ENCODE measurements at places on chromosomes 6 and 20.
A peak's percentile ranks its signal among the peaks of the same experiment; 100 is the strongest.

DNA sequence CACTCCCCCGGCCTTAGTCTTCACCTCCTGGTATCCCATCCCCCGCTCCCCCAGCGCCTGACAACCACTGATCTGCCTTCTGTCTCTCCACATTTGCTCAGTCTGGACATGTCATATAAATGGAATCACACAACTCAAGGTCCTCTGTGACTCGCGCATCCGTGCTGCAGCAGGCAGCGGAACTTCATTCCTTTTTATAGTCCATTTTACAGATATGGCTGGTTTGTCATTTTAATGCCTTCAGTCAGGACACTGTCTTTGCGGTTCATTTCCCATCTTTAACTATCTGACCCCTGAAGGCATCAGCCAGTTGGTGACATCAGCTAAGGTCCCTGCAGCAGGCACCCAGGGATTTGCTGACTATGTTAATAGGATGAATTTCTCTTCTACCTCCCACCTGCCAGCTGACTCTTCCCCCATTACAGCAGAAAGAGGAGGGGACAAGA lies 125.7 kb downstream of the ZMYND8 start:
- DNase-seq, result no peak

GRCh38 chr20:41513829-41514228 lies 104.3 kb downstream of the CHD6 start:
- no peak for DNase-seq

GRCh38 chr6:166950443-166950821 lies 5.9 kb downstream of the RNASET2 start:
- no peak for DNase-seq

- DNase-seq, result no peak
Observed at GRCh38 chr6:42787063-42787472, 5.2 kb downstream of the BICRAL start.

GRCh38 chr20:22763257-22763906 lies 179.0 kb upstream of the FOXA2 start:
- DNase-seq, result no peak

DNA sequence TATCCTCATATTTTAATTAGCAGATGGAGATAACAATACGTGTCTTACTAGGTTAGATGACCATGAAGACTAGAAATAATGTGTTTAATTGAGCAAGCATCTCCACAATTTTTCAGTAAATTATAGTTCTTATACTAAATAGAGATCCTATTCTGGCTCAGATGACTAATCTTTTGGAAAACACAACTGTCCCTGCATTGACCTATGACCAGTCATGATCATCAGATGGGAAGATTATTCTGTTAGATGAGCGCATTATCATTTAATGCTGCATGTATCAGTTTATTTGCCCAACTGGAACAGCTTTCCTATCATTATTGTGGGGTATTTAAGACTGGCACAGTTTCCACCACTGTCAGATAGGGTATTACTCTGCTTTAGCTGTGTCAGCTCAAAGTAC lies 185.5 kb downstream of the MOXD1 start:
- DNase-seq, result no peak

- no peak for DNase-seq
Observed at GRCh38 chr20:10443936-10444335, 8.8 kb downstream of the SLX4IP start.

DNA sequence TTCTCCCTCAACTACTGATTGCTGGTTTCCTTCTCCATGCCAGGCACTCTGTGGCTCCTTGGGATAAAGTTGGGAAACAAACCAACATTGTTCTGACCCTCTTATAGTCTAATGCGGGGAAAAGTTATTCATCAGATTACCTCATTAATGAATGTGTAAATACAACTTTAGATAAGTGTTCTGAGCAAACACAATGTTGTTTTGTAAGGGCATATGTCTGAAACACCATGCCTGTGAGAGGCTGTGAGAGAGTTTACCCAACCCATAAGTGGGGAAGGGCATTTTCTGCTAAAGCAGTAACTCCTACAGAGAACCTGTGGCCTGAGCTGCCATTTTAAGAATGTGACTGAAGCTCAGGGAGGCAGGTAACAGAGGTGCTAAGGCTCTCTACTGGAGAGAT lies 283.5 kb downstream of the KHDC1L start:
- DNase-seq, result no peak

DNA sequence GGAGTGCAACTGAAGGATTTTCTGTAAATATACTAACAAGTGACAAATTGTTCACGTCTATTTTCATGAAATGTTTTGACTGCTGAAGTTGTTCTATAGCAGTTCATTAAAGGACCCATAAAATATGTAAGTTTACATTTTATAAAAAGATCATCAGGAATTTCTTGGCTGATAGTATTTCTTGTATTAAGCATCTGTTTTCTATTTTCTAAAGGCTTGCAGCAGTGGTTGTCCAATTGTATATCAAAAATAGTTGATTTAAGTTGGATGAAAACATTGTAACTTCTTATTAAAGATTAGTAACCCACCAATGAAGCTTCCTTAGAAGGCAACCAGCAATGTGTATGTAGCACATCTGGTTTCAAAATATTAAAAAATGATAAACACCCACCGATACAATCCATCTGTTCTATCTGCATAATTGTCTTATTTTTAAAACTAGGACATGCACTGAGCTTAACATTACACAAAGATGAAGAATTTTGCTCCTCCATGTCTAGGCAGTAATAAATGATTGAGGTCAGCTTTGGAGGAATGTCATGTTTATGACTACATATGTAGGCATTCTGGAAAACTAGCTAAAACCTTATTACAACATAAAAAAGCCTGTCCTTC lies 301.3 kb upstream of the TCF21 start:
- DNase-seq, result no peak

- DNase-seq, result no peak
Observed at GRCh38 chr20:51732096-51732791, 35.9 kb downstream of the ATP9A start.

GRCh38 chr20:63711085-63711645 lies 3.3 kb downstream of the ZGPAT start:
- no peak for DNase-seq

DNA sequence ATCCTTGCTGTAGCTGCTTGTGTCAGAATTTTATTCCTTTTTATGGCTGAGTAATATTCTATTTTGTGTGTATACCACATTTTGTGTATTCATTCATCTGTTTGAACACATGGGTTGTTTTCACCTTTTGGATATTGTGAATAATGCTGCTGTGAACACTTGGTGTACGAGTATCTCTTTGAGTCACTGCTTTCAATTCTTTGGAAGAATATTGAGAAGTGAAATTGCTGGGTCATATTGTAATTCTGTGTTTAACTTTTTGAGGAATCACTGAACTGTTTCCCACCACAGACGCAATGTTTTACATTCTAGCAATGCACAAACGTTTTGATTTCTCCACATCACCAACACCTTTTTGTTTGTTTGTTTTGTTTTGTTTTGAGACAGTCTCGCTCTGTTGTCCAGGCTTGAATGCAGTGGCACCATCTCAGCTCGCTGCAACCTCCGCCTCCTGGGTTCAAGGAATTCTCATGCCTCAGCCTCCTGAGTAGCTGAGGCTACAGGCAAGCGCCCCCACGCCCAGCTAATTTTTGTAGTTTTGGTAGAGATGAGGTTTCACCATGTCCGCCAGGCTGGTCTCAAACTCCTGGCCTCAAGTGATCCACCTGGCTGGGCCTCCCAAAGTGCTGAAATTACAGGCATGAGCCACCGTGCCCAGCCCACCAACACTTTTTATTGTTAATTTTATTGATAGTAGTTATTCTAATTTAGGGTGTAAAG lies 21.7 kb downstream of the CPXM1 start:
- DNase-seq, result no peak

DNA sequence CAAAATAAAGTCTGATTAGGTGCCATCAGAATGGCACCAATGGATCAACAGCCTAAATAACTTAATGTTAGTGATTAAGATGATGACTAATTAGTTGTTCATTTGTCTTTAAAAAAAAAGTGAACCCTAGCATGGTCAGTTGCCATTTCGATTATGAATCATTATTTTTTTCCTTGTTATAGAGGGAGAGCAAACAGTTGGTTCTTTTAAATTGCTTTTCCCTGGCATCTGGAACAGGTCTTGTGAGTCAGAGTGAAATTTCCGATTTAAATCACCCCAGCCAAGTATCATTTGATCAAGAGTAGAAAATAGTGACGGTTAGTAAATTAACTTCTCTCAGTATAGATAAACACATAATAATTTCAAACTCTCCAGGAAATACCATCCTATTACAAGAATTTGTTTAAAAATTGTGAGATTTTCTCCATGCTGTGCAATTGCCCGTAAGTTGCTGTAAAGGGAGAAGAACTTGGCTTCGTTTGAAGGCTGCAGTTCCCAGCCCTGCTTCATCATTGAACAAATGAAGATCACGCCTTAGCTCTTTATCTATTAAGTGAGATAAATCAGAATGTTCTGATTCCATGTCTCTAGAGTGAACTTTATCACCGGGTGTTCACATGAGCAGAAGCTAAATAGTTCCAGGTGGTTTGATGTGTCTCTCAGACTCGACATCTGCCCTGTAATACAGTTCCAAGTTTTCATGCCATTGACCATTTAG lies 741.3 kb downstream of the DOK5 start:
- DNase-seq, result no peak

DNA sequence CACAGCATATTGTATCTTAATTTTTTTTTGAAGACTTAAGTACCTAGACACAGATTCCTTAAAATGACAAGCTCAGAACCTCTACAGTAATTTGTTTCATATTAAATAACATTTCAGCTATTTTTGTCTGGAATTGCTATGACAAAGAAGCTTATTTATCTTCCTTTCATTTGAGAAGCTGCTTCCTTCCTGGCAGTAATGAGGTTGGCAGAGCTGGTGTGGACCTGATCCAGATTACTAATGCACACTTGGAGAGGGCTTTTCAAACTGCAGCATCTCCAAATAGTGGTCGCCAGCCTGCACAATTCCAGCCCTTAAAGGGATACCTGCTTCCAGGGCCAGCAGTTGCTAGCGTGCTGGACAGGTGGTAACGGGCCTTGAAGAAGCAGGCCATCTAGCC lies 12.1 kb downstream of the PTCHD4 start:
- DNase-seq, result no peak

DNA sequence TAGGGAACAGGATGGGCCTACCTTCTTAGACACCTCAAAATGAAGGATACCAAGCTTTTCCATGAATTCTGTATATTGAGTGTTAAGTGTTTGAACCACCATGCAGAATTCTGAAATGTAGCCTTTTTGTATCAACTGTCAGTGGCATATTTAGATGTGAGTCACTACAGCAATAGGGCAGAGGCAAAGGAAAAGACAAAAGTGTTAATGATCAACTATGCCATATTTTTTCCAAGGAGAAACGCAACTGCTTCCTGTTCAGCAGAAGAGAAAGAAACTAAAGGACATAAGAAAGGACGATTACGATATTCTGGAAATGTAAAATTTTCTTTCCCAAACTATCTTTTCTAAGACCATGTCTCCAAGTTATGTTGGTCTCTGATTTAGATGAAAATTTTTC lies 104.6 kb upstream of the RSPO3 start:
- no peak for DNase-seq

DNA sequence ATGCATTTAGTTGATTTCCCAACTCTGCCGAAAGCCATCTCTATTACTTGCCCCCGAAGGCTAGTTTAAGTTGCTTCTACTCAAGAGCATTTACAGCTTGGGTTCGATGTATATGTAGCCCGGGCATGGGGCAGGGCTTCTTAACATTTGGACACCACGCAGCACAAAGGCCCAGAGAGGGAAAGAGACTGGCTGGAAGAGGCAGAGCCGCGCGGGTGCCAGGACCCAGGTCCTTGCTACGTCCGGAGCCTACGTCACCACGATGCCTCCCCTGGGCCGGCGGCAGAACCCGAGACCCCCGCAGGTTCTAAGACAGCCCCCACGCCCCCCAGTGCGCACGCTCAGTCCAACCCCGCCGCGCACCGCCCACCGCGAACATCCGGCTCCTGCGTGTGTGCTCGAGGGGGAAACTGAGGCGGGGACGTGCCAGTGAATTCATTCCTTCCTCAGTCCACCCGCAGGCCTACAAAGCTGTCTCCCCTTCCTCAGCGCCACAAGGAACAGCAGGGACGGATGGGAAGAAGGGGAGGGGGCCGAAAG lies 367 bp upstream of the PCIF1 start:
- DNase-seq, result no peak

GRCh38 chr20:401682-402495 lies 6.2 kb upstream of the RBCK1 start:
- no peak for DNase-seq

GRCh38 chr6:88989215-88989614 lies 25.8 kb upstream of the RNGTT start:
- no peak for DNase-seq

GRCh38 chr6:23532227-23532626 lies 593.8 kb upstream of the NRSN1 start:
- no peak for DNase-seq

DNA sequence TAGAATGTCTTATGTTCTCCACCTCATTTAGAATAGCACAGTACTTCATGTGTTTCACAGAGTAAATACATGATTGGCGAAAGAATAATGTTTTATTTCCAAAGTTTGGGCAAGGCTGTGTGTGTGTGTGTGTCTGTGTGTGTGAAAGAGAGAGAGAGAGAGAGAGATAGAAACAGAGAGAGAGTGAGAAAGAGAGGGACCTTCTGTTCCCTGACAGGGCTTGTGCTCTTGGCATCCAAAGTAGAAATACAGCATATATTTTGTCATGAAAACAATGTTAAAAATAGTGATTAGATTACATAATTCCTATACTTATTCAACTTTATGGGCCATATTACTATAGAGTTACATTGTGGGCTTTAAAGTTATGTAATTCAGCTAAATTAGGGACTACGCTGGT lies 201.2 kb downstream of the KIF6 start:
- DNase-seq, result no peak

- DNase-seq, result no peak
Observed at GRCh38 chr6:43496370-43497128, 13.6 kb downstream of the LRRC73 start.

- DNase-seq, result peak; percentile 28
Observed at GRCh38 chr6:15879371-15880261, 216.8 kb upstream of the DTNBP1 start.

DNA sequence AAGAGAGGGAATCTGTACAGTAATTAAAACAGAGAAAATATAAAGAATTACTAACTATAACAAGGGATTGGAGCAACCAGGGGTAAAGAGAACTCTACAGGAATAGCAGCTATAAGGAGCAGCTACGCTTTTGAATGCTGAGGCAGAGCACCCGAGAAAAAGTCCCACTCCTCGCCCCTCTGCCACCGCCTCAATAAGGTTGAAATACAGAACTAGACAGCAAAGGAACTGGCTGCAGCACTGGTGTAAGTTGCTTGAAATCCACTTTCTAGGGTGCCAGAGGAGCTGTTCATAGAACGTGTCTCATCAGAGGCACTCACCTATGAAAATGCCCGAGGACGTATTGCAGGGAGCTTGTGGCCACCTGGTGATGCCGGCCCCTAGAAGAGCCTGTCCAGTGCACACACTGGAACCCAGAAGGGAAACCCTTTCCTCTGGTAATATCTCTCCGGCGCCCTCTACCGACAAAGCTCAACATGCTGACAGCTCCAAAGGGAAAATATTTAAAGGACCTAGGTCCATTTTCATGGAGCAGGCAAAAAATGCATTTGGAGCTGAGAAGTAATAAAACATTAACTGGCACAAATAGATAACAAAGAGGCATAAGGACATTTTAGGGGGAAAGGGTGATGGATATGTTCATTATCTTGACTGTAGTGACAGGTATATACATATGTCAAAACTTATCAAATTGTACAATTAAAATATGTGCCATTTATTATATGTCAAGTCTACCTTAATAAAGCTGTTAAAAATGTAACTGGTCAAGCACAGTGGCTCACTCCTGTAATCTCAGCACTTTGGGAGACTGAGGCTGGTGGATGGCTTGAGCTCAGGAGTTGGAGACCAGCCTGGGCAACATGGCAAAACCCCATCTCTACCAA lies 137.4 kb upstream of the HDAC2 start:
- DNase-seq, result peak; percentile 27

Measured in activated CD4-positive, alpha-beta T cell treated with anti-CD3 and anti-CD28 coated beads, Interleukin-2, amount 50 U/mL, for 1 hour (primary cell).